ENCODE measurements at places on chromosomes 4 and X.

- no peak for DNase-seq
These were observed 22.3 kb downstream of the UGT2A2 start for GRCh38 chr4:69617083-69617694.

- DNase-seq = peak; percentile 7
These were observed 129.5 kb upstream of the RBPJ start for GRCh38 chr4:26191353-26191752.

DNA sequence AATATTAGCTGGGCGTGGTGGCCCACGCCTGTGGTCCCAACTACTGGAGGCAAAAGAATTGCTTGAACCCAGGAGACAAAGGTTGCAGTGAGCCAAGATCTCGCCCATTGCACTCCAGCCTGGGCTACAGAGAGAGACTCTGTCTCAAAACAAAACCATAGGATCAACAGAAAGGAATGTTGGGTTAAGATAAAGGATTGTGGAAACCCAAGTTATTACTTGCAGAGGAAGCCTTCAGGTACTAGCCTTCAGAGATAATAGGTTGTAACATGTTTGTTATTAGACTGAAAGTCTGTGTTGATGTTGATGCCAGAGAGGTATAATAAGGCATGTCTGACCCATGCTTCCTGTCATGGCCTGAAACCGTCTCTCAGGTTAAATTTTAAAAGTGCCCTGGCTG is 16.9 kb downstream of the SSX5 start:
- no peak for DNase-seq

DNA sequence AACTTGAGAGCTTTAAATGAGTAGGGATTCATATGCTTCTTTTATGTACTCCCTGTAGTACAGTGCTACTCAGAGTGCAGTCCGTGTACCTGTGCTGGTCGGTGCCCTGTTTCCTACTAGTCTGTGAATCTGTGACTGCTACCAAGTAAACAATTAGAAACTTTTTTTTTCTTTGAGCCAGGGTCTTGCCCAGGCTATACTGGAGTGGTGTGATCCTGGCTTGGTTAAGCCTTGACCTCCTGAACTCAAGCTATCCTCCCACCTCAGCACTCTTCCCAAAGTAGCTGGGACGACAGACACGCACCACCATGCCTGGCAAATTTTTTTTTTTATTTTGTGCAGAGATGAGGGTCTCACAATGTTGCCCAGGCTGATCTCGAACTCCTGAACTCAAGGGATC is 6.4 kb upstream of the GPC3 start:
- DNase-seq = no peak

- DNase-seq = no peak
These were observed 29.2 kb upstream of the FGFBP2 start for GRCh38 chr4:15992167-15992485.

GRCh38 chr4:182683661-182684060 is 233.5 kb downstream of the DCTD start:
- no peak for DNase-seq

DNA sequence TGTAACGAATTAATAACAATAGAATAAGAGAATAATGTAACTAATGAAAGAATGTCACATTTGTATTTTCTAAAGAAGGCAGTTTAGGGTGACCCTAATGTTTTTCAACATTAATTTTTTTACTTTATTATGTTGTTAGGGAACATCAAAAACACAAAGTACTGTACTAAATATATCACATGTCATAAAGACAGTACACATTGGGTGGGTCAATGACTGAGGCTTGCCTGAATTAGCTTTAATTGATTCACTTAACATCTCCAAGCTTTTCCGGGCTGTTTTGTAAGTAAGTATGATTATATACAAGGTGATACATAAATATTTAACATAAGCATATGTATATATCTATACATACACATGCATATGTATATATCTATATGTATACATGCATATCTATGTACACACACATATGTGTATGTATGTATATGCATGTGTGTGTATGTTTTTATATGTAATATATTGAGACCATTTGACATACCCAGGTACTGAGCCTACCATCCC is 43.4 kb upstream of the KLF3 start:
- no peak for DNase-seq

GRCh38 chr4:106273831-106274230 is 42.2 kb downstream of the TBCK start:
- no peak for DNase-seq

DNA sequence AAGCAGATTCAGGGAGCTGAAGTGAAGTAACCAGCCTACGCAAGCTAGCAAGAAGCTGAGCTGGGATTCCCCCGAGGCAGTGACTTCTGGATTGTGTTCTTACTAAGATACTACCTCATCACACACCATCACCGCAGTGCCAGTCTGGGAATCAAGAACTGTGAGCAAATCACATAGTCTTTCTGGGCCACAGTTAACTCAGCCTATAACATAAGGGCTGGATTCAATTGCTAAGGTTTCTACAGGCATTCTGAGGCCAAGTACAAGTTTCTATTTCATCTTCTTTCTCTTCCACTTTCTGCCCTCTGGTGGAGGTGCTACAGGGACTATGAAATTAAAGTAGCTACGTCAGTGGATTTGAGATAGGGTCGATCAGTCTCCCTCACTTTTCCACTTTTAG is 1.4 kb upstream of the CORIN start:
- no peak for DNase-seq

- DNase-seq = no peak
These were observed 236.1 kb downstream of the QDPR start for GRCh38 chr4:17275836-17276235.

DNA sequence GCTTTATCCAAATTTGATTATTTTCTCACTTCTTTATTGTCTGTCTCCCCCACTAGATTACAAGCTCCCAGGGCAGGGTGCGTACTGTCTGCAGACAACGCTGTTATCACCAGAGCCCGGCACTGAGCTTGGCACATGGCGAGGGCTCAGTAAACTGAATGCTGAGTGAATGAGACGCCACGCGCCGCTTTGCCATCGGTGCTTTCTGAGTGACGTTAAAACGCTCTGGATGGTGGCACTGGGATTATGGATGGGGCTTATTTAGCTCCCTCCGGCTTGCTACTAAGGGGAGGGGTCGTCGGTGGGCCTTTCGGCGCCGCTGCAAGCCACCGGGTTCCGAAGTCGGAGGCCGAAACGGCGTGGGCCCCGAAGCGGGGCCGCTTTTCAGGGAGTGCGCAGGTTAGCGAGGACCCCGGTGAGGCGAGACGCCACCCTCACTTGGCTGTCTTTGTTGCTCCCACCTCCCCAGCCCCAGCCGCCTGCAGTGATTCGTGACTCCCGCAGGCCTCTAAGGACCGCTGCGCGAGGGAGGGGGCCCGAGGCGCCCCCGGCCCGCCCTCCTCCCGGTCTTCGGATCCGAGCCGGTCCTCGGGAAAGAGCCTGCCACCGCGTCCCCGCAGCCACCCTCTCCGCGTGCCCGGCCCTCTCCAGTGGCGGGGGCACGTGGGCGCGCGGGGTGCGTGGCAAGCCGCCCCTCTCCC is 569 bp upstream of the FHL1 start:
- DNase-seq = peak; percentile 10

GRCh38 chr4:153905231-153905630 is 116.3 kb upstream of the SFRP2 start:
- DNase-seq = no peak

- no peak for DNase-seq
These were observed 323.1 kb downstream of the NKX6-1 start for GRCh38 chr4:84176016-84176415.

- DNase-seq = peak; percentile 16
These were observed 10.5 kb upstream of the MAMLD1 start for GRCh38 chrX:150352581-150352980.

- no peak for DNase-seq
These were observed 30.5 kb upstream of the DKK2 start for GRCh38 chr4:107066621-107067020.

- DNase-seq = peak; percentile 33
These were observed 18.0 kb downstream of the OPHN1 start for GRCh38 chrX:68415316-68415715.

DNA sequence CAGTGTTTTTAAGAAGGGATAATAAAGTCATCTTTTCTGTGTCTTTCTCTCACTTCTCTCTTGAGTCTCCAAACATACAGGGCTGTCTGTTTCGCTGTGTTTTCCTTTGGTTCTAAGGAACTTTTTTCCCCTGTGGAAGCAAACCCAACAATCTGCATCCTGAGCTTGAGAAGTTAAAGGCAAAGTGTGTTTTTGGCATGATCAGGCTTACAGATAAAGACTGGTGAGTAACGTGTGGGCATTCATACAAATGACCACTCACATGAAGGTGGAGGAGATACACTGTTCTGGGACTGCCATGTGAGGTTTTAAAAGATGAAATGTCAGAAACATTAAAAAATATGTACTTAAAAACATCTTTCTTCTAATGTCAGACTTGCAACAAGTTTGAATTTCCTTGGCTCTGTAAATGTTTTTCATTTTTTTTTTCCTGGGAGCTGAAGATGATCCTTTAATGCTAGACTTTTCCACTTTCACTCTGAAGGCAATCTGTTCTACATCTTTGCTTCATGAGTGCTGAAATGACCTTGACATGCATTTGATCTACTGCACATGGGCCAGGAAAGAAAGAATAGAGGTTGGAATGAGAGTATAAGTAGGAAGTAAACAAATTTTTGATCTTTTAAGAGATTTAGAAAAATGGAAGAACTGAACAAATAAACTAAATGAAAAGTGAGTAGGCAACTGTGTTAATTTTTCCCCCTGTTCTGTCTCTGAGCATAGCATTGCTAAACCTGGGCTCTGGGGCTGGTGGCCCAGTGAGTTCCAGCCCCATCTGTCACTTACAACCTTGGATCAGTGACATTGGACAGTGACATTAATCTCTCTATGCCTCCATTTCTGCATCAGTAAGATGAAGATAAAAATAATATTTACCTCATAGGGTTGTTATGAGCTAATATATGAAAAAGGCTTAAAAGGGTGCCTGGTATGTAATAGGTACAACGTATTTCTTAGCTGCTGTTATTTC is 151.1 kb upstream of the TBC1D9 start:
- DNase-seq = no peak

DNA sequence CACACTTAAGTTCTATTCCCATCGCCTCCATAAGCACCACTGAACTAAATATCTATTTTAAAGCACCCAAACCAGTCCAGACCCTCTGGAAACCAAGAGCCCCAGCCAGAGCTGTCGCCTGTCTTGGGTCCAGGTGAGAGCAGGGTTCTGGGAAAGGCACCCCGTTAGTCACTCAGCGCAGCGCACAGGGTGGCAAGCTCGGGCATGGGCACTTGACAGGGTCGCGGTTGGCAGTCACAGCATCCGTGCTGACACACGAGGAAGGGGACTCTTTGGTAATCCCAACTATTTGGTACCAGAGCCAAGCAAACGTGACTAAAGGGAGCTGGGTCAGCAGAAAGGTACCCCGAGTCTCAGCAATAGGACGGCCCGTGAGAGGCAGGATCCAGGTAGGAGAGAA is 24.3 kb upstream of the ETNPPL start:
- DNase-seq = no peak

- DNase-seq = peak; percentile 22
These were observed 17.1 kb downstream of the USP46 start for GRCh38 chr4:52641854-52642563.

DNA sequence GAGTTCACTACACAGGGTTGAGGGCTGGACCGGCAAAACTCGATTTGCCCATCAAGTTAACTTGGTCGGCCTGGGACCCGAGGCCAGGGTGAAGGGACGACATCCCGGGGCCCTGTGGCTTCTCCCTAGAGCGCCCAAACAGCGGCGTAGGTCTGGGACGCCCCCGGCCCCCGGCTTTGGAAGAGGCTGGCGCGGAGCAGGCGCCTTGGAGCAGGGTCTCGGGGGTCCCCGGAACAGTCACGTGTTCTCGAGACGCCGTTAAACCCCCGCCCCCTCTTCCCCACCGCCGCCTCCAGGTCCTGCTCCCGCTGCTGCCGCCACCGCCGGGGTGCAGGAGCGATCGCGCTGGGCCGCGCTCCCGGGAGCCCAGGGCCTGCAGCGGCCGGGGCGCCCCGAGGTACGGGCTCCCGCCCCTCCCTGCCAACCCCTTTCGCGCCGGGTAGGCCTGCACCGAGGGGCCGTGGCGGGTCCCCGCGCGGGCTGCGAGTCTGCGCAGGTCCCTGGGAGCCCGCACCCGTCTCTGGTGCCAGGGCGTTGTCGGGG is at the start of gene NPY5R:
Gene NPY5R (plus strand): TSS at position 289 of the 543 bp plus-strand sequence. CDS start 6,382 bp downstream, outside the sequence.
- no peak for DNase-seq

DNA sequence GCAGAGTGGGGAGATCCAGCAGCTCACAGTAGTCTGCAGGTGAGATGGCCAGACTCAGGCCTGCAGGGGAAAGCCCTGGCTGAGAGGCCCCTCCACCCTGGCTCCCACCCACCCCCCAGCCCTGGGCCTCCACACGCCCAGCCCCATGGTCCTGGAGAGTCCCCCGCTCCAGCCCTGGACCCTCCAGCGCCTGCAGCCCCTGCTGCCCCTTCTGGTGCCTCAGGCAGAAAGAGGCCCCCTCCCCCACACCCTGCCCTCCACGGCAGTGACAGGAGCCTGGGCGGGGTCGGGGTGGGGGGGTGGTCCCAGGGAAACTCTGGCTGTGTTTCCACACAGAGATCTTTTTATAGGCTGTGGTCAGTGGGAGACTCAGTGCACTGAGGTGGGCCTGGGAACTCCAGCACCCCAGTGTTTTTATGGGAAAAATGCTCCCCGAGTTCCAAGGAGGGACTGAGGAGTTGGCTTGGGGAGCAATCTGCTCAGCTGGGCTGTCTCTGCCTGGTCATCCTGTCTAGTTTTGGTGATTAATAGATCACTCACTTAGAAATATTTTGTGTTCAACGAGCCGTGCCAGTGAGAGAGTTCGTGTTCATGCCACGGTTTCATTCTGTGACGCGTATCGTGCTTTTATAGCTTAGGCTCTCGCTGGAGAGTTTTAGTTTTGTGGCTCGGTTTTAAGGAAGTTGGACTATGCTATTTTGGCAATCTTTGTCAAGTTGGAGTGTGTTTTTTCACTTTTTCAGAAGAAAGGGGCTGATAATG is 53.1 kb upstream of the HGFAC start:
- DNase-seq = peak; percentile 71

- no peak for DNase-seq
These were observed 355.0 kb downstream of the PPP1R2C start for GRCh38 chrX:42422961-42423360.
